ENCODE measurements at places on chromosomes 7 and 10. TPM values are rescaled to one million over a fixed set of nuclear protein-coding genes. Genes with fewer than 3 reads are reported as not detected.

- no peak for DNase-seq
Observed at GRCh38 chr7:97145068-97145467, 27.6 kb downstream of the SDHAF3 start.

DNA sequence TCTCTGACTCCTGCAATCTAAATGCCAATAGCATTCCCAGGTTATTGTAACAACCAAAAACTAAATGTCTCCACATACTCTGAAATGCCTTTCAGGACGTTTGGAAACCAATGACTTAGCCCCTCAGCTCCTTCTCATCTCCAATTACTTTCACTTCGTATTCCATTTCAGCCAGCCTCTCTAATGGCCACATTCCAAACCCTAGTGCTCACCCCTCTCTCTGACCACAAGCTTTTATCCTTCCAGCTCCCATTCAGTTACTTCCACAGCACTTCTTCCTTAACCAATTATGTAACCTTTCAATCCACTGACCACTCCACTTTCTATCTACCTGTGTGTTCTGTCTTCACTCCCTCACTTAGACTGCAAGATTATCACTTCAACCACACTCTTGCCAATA is 4.3 kb downstream of the NOC3L start:
- DNase-seq, result no peak

DNA sequence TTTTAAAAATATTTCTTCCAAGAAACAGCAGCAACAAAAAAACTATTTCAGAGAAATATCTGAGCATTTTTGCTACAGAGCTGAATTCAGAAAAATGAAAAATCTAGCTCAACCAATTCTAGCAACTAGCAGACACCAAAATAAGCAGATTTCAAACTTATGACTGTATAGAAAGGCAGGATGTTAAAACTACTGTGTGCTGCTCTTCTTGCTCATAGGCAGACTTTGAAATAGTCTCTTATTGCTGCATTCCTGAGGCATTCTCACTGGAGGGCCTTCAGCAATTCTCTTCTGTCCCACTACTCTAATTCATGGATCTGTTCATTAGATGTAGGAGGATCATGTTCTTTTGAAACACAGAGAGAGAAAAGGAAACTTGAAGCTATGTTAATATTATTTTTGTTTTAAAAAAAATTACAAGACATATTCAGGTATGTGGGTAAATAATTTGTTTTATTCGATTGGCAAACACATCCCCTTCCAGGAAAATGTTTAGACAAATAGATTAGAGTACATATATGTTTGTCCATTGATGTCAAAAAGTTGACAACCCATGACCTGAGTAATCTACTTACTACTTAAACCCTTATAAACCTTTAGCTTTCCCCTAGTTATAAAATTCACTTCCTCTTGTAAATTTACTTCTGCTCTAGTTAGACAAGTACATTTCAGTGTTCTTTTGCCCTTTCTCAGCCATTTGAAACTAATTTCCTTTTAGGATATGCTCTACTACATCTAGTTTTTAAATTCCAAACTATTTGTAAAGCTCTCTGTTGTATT is 428.2 kb upstream of the POT1 start:
- DNase-seq, result no peak

DNA sequence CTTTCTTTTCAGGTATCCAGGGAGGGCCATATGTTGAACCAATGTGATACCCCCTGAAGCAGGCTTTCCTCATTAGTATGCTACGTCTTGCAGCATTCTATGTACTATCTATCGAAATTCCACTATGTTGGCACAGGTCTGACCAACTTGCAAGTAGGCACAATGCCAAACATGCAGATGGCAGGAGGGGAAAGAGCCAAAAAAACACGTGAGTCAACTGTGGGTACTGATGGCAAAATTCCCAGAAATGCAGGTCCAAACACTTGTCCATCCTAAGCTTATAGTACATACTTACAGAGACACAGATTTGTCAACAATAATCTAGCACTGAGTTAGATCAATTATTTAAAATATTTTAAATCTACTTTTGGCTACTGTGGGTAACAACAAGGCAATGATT is 394.9 kb downstream of the DGKB start:
- peak; percentile 25 for DNase-seq

DNA sequence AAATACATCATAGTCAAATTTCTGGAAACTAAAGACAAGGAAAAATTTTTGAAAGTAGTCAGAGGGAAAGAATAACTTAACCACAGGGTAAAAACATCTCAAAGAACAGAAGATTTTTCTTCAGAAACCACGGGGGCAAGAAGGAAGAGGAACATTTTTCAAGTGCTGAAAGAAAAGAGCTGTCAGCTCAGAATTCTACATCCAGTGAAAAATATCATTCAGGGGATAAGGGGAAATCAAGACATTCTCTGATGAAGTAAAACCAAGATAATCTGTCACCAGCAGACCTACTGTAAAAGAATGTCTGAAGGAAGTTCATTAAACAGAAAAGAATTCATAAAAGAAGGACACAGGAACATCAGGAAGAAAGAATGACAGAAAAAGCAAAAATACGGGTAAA is 111.2 kb upstream of the TMEM72 start:
- no peak for DNase-seq

- DNase-seq, result no peak
Observed at GRCh38 chr10:132329565-132330485, 2.2 kb upstream of the LRRC27 start.

GRCh38 chr10:63766745-63767137 is 245.5 kb downstream of the REEP3 start:
- DNase-seq, result no peak

GRCh38 chr10:45442251-45442650 is 68.2 kb downstream of the ALOX5 start:
- DNase-seq, result no peak

Gene AKR1C3
- 28.6 TPM for total RNA-seq

Gene CYP26C1
- 0.58 TPM for total RNA-seq

- DNase-seq, result no peak
Observed at GRCh38 chr10:24451325-24451820, 242.4 kb downstream of the KIAA1217 start.

Gene SPDYE9
- not detected for total RNA-seq

Gene PODXL
- 67.6 TPM for total RNA-seq

Gene UNCX
- not detected for total RNA-seq

GRCh38 chr7:83065714-83066113 is 97.0 kb downstream of the PCLO start:
- DNase-seq, result no peak

All from dorsolateral prefrontal cortex (tissue), 122 donors.